ENCODE measurements at places on chromosomes 12 and 14. TPM values are rescaled to one million over a fixed set of nuclear protein-coding genes. Genes with fewer than 3 reads are reported as not detected.

FGF23 gene
- total RNA-seq = not detected

- H3K36me3 ChIP-seq = no peaks in the 10 kb centered on the region
- peak; percentile 70 for DNase-seq
- peaks cover 46% of the 10 kb centered on the region for H3K4me1 ChIP-seq
- no peaks in the 10 kb centered on the region for H3K27me3 ChIP-seq
- peak overlapping the region; percentile 4 for H3K4me3 ChIP-seq
Measured at GRCh38 chr12:122983789-122984515, 3.5 kb downstream of the ARL6IP4 start.

- H3K4me3 ChIP-seq = no peak overlapping the region
- H3K27me3 ChIP-seq = no peaks in the 10 kb centered on the region
- H3K36me3 ChIP-seq = no peaks in the 10 kb centered on the region
- DNase-seq = no peak
- no peaks in the 10 kb centered on the region for H3K4me1 ChIP-seq
- no peak overlapping the region for H3K27ac ChIP-seq
Measured at GRCh38 chr12:3913278-3913677, 40.1 kb upstream of the PARP11 start.

DNA sequence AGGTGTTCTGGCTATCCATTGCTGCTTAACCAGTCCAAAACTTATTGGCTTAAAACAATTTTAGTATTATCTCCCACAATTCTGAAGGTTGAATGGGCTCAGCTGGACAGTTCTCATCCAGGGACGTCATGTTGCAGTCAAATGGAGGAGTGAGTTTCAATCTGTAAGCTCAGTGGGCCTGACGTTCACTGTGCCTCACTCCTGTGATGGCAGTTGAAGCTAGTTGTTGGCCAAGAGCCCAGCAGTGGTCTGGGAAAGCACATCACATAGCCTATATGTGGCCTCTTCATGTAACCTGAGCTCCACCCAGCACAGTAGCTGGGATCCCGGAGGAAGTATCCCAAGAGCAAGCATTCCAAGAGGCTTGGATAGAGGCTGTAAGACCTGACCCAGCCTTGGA lies 40.6 kb upstream of the CDKN3 start:
- no peak overlapping the region for H3K4me3 ChIP-seq
- H3K36me3 ChIP-seq = no peaks in the 10 kb centered on the region
- peaks cover 11% of the 10 kb centered on the region for H3K4me1 ChIP-seq
- no peaks in the 10 kb centered on the region for H3K27me3 ChIP-seq

- H3K27me3 ChIP-seq = no peaks in the 10 kb centered on the region
- H3K27ac ChIP-seq = no peak overlapping the region
- DNase-seq = no peak
Measured at GRCh38 chr14:29805415-29806123, 122.1 kb downstream of the PRKD1 start.
